ENCODE measurements at places on chromosomes 6 and 20. TPM values are rescaled to one million over a fixed set of nuclear protein-coding genes. Genes with fewer than 3 reads are reported as not detected.

DNA sequence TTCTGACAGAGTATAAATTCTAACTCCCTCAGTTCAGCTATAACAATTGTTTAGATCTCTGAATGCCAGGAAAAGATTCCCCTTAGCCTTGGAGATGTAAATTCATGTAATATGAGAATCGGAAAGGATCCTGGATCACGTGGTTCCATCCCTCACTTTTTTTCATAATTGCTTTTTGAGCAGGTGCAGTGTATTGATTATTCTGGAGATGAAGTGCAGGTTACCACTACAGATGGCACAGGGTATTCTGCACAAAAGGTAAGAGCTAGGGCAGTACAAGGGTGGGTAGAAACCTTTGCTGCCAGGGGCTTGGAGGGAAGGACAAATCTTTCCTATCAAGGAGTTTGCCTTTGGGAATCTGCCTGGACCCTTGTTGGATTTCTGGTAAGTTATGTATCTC, 52.7 kb downstream of the KDM1B start:
- DNase-seq = no peak

GRCh38 chr6:56713254-56713672, 70.6 kb upstream of the DST start:
- peak; percentile 89 for DNase-seq

The TINAG gene
- not detected for total RNA-seq

DNA sequence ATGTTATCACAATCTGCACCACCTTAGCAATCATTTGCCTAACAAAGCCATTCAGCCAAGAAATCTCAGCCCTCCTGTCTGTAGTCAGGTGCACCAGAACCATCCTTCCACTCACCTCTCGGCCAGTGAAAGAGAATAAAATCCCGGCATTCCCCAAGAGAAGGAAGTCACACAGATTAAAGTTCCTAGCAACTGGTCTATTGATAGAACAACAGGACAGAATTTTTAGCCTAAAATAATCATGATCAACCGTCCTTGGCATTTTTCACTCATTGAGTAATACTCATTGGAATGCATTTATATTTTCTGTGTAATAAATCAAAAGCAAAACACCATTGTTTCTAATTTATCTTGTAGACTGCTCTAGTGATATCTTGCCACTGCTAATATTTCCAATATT, 85.7 kb upstream of the CDH4 start:
- DNase-seq = no peak

DNA sequence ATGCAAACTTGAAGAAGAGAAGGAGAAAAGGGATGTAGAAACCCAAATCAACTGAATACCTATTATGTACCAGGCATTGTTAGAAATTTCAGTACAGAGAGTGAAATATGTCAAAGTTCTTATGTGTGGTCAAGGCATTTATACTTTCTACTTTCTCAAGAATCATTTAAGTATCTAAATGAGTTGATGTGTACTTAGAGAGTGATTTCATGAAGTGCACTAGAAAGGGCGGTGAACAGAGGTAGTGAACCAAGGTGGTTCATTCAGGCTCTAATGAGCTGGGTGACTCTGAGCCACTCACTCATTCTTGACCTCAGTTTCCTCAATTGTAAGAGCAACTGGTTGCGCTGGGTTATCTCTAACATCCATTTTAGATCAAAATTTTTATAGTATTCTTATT, 3.3 kb downstream of the PDE7B start:
- DNase-seq = no peak

DNA sequence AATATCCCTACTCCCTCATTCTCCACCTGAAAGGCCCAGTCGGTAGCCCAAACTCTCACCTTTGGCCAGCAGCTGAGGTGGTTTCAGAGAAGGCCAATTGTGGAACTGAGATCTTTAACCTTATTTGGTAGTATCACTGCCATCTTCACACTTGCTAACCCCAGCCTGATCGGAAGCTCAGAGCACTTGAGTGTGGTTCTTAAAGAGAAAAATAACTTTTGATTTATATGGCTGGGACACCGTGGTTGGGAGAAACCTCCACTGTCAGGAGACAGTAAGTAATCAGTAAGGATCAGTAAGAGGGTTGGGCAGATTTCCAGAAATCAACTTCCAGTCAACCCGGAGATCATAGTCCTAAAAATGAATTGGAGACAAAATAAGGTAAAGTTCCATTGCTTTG, 22.8 kb upstream of the PRSS16 start:
- no peak for DNase-seq

DNA sequence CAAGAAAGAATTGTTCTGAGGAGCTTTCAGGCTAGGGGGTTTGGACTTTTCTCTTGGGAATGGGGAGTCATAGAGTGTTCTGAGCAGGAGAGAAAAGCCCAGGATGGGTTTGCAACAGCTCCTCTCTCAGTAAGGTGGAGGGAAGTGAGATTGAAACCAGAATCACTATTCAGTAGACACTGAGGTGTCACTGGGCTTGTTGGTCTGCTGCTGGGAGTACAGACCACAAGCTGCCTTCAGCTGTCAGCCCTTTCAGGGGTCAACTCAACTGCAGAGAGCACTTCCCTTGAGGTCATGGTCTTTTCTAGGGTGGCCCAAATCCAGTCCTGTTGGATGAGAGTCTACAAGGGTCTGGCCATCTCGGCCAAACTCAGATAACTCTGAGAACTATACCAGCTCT, 12.9 kb upstream of the FOXA2 start:
- no peak for DNase-seq

GRCh38 chr6:91127752-91128151, 540.9 kb upstream of the MAP3K7 start:
- no peak for DNase-seq

The PSORS1C2 gene
- total RNA-seq = not detected

DNA sequence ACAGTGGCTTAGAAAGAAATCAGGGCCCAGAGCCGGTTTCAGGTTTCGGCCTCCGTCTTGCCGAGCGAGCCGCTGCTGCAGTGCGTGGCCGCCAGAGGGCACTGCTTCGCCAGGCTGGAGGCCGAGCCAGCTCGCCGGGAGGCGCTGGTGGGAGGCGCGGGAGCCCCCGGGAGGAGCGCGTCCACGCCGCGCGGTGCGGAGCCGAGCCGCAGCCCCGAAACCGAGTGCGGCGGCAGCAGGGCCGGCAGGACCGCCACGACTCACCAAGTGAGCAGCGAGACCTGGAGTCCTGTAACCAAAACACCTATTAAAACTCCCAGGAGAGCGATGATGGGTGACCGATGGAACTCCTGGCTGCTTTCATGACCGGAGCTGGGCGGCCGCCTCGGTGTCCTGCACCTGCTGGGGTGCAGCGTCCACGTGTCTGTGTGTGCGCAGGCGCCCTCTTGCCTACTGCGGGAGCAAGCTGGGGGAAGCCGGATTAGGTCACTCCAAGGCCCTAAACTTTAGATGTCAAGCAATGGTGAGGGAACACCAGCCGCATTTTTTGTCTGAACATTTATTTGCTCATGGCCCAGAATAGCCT, 186.9 kb upstream of the UST start:
- DNase-seq = peak; percentile 67

The HTR1B gene
- under 0.01 TPM for total RNA-seq

GRCh38 chr6:114605656-114606055, 262.8 kb upstream of the HS3ST5 start:
- DNase-seq = no peak

The PRND gene
- total RNA-seq = not detected

The SLC12A5 gene
- total RNA-seq = not detected

GRCh38 chr6:40249935-40250334, 315.7 kb upstream of the MOCS1 start:
- no peak for DNase-seq

DNA sequence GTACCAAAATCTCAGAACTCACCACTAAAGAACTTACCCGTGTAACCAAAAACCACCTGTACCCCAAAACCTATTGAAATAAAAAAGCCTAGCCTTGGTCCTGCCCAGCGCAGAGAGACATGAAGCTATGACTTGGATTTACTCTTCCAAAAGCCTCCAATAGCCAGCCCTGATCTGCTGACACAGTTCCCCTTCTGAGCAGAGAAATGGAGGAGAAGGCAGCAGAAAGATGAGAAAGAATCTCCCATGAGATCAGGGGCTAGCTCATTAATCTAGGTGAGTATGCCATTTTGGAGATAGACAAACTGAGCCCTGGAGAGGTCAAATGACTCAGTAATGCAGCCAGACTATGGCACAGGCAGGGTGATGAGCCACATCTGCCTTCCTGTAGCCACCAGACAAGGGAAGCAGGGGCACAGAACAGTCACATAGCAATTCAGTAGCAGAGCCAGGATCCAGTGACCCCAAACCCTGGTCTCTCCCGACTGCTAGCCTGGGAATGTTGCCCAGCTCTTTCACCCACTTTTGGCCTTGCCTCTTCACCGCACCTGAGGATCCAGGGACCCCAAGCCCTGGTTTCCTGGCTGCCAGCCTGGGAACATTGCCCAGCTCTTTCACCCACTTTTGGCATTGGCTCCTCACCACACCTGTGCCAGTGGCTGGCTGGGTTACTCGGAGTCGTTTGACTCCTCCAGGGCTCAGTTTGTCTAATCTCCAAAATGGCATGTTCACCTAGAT, 7.2 kb upstream of the SDCBP2 start:
- DNase-seq = no peak

The UFL1 gene
- total RNA-seq = 32.8 TPM

The STX16 gene
- 29.4 TPM for total RNA-seq

The LY86 gene
- total RNA-seq = not detected

The NOX3 gene
- not detected for total RNA-seq

DNA sequence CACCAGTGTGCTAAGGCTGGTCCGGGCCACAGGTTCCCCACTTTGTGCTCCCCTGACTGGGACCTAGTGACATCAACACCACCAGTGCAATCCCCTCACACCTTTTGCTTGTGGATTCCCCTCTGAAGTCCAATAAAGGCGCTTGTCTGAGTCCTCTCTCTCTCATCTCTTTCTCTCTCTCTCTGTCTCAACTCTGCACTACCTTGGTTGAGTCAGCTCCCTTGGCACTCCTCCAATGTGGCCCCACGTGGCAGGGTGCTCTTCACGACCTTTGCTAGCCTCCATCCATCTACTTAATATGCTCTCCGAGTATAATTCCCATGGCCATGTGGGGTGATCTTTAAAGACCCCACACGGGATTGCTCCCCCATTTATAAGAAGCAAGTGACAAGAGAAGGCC, 385.0 kb downstream of the CD83 start:
- DNase-seq = peak; percentile 28

- no peak for DNase-seq
Measured at GRCh38 chr20:7696311-7696710, 243.9 kb downstream of the HAO1 start.

The RAD21L1 gene
- under 0.01 TPM for total RNA-seq

- peak; percentile 84 for DNase-seq
Measured at GRCh38 chr6:122798099-122798641, 9.1 kb downstream of the SMPDL3A start.

DNA sequence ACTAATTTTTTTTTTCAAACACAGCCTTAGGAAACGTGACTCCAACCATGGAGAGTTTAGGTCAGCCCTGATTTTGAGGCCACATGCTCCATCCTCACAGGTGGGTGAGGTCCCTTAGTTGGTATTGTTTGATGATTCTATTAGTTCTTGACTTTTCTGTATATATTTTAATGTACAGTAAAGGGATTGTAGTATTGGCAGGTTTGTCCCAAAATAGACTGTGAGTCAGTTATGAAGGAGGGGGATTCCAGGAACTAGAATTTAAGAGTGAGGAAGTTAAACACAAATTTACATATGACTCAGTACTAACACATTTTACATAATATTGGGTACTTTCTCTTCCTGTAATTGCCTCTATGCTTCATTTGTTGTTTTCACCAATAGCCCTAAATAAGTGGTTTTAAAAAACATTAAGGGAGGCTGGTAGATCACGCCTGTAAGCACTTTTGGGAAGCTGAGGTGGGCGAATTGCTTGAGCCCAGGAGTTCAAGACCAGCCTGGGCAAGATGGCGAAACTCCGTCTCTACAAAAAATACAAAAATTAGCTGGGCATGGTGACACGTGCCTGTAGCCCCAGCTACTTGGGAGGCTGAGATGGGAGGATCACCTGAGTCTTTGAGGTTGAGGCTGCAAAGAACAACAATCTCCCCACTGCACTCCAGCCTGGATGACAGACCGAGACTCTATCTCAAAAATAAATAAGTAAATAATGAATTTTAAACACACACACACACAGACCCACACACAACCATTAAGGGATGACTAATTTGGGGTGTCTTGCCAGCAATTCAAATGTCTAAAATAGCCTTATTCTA, 81.8 kb downstream of the SGK1 start:
- peak; percentile 90 for DNase-seq

The TNNC2 gene
- total RNA-seq = 0.28 TPM

The ULBP3 gene
- total RNA-seq = 43.0 TPM

GRCh38 chr6:156336089-156336488, 441.1 kb upstream of the ARID1B start:
- no peak for DNase-seq
